Osteoblast (primary cell): ENCODE measurements at places on chromosomes 6 and 20. TPM values are rescaled to one million over a fixed set of nuclear protein-coding genes. Genes with fewer than 3 reads are reported as not detected.

GRCh38 chr20:17485017-17485416 is 46.2 kb downstream of the BFSP1 start:
- no peak for DNase-seq

DNA sequence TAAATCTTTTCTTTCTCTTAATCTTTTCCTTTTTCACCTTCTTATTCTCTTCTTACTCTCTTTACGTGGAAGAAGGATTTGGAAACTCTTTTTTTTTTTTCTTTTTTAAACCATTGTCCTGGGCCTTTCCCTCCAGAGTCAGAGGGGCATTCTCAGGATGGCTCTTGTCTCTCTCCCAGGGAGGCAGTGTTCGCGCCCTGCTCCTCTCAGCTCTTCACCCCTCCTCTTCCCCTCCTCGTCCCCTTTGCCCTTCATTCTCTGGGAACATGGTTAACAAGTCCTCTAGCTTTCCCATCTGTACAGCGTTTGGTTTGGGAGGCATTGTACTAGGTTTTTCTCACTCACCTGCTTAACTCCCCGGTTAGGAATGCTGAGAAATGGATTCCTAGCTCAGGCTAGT is 52.0 kb upstream of the TFB1M start:
- DNase-seq, result no peak

GRCh38 chr6:116365743-116366142 is 5.0 kb upstream of the DSE start:
- no peak for DNase-seq

DNA sequence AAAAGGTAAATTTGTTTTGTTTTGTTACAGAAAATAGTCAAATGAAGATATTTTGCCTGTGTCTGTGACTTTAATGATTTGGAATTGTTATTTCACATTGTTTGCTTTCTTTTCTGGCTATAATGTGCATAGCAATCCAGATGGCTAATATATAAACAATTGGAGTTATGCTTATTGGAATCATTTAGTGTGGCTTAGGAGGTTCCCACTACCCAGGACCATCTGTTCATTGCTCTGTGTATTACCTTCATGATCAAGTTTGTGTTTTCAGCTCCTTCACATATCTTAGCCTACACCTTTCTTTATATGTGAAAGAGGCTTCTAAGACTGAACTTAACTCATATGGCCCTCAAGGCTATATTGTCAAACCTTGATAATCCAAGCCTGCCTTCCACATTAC is 232.9 kb downstream of the BCKDHB start:
- no peak for DNase-seq

GRCh38 chr20:881051-881782 is 34.9 kb downstream of the ANGPT4 start:
- peak; percentile 97 for DNase-seq

The C6orf52 gene
- not detected in 2 replicates for total RNA-seq

The SLC2A10 gene
- total RNA-seq, result 44.2 and 47.4 TPM in 2 replicates

The SYNCRIP gene
- total RNA-seq, result 59.4 and 59.8 TPM in 2 replicates

The KIAA1755 gene
- total RNA-seq, result 2.5 and 2.7 TPM in 2 replicates
